ENCODE measurements at places on chromosomes 3 and 15.

DNA sequence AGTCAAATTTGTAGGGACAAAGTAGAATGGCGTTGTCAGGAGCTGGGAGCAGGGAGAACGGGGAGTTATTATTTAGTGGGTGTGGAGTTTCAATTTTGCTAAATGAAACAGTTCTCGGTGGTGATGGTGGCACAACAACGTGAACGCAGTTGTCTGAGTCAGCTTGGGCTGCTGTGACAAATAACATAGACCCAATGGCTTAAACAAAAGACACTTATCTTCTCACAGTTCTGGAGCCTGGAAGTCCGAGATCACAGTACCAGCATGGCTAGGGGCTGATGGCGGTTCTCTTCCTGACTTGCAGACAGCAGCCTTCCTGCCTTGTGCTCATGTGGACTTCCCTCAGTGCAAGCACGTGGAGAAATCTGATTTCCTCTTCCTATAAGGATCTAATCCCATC, 90.2 kb downstream of the CHSY1 start:
- no peak for DNase-seq

DNA sequence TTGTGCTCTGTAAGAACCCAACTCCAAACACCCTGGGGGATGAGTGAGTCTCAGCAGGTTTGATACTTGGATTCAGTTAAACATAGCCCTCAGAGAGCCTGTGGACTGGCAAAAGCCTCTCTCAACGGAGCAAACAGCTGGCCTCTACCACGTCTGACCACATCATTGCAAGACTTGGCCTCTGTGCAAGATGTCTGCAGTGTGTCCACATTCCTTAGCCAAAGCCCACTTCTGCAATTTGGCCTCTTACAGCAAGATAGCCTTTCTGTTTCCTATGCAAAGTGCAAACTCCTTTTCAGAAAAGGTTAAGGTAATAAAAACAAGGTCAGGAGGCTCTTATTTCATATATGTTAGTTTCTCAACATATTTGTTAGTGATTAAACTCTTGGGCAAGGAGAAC, 27.9 kb downstream of the FBN1 start:
- DNase-seq, result no peak

- DNase-seq, result no peak
Measured at GRCh38 chr3:138578961-138579574, 15.0 kb downstream of the CEP70 start.

DNA sequence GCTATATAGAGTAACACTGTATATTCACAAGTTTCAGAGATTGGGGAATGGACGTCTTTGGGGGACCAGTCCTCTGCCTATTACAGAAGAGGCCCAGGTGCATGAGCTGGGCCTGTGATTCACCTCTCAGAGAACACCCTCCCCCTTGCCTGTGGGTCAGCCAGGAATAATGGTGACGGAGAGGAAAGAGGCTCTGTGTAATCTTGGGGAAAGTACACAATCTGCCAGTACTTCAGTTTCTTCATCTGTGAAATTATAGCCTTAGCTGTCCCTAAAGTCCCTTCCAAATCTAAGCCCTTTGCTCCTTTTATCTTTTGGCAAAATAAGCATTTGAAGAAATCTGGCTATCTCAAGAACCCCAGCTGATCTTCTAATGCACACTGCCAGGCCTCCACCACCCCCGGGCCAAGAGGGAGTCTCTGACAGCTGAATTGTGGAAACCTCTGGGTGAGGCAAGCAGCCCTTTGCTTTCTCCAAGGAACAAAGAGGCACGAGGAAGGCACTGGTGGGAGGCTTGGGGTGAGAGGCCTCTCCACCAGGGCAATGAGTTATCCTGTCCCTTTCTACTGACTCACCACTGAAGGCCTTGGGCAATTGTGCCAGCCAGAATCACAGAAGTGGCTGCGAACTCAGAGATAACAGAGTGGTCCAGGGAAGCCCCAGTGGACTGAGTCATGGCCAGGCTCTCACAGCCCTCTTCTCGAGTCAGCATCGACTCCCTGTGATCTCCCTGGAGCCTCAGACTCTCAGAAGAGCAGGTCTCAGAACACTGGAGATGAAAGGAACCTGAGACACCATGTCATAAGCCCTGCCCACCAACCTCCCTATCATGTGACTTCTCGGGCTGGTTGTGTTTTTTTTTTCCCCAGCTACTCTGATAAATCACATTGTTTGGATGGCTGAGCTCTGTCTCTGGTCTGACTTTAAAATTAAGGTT, 31.8 kb downstream of the CCNL1 start:
- peak; percentile 57 for DNase-seq

- no peak for DNase-seq
Measured at GRCh38 chr15:78035861-78036476, 41.5 kb downstream of the TBC1D2B start.

GRCh38 chr3:112736805-112737566, 96.0 kb upstream of the CCDC80 start:
- no peak for DNase-seq

GRCh38 chr3:170320461-170321121, 36.9 kb upstream of the SKIL start:
- no peak for DNase-seq

- no peak for DNase-seq
Measured at GRCh38 chr15:92429378-92430068, 35.8 kb downstream of the ST8SIA2 start.

DNA sequence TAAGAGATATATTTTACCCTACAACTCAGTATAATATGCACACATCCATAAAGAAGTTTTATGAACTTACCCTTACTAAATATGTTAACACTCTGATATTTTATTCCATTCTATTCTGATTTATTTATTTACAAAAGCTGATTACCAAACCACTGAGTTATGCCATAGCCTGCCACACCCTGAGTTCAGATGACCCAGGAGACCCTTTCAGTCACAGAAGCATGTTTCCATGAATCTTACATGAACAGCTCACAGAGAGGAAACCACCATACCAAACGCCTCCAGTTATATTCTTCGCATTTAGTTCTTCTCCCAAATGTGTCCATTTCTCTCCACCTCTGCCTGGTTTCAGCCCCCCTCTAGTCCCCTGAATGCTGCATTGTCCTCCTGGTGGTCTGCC, 103.5 kb downstream of the SEMA5B start:
- no peak for DNase-seq

Measured in activated CD4-positive, alpha-beta T cell treated with anti-CD3 and anti-CD28 coated beads, Interleukin-2, amount 50 U/mL, for 1 hour (primary cell).